ENCODE measurements at places on chromosomes 3 and 15. TPM values are rescaled to one million over a fixed set of nuclear protein-coding genes. Genes with fewer than 3 reads are reported as not detected.

Gene CLDN1
- total RNA-seq = not detected

Gene ITIH1
- not detected for total RNA-seq

GRCh38 chr15:59170295-59171066, 36.2 kb upstream of the LDHAL6B start:
- no peak for DNase-seq

- no peak for DNase-seq
Observed at GRCh38 chr3:11508346-11509172, 135.2 kb downstream of the VGLL4 start.

DNA sequence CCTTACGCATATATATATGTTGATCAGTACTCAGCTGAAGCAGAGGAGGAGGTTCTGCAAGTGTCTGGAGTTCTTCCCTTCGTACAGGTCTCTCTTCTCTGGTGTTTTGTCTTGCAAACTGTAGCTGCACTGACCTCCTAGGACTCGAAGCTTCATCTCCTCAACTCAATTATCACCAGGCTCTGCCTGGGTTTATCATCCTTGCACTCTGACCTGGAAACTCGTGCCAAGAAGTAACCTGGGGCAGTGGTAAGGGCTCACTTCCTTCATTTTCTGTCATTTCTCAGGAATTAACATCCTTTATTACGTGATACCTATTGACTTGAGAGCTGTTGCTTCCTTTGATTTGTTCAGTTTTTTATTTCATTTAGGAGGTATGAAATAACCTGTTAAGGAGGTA, 14.4 kb downstream of the REC114 start:
- no peak for DNase-seq

GRCh38 chr3:158802409-158803268, 785 bp downstream of the MFSD1 start:
- DNase-seq = peak; percentile 38

GRCh38 chr15:48945386-48945785, 18.3 kb downstream of the SHC4 start:
- no peak for DNase-seq
